ENCODE measurements at places on chromosomes 1 and 21.

GRCh38 chr1:10795276-10796021 lies 997 bp downstream of the CASZ1 start:
- peak; percentile 21 for DNase-seq

DNA sequence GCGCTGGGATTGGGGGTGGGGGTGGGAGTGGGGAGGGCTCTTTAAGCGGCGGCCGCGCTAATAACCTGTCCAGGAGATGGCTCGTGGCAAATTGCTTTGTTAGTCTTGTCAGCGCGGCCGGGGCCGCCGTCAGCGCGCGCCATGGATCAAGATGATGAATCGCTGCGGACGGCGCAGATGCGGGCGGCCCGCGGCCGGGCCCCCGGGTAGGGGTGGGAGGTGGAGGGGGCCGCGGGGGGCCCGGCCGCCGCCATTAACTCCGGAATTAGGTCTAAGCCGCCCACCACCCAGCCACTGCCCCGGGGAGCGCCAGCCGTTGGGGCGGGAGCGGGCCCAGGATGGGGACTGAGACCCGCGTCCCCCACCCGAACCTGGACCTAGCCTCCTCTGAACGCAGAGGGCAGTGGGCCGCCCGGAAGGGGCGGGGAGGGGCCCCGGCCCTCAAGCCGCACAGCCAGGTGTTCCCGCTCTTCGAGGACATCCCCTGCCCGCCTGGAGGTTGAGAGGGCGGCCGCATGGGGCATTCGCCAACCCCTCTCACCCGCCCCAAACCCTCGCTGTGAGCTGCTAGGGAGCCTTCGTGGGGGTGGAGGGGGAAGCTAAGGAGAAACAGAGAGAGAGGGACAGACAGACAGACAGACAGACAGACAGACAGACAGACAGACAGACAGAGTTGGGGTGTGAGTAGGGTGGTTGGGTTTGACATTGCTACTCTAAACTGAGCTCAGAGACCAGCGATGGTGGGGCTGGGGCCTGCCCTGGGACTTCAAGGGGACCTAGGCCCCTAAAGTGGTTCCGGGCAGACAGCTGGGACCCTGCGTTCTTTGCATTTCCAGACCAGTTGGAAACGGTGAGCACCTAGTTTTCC lies 3.8 kb upstream of the DMBX1 start:
- DNase-seq: no peak

GRCh38 chr1:38194472-38194871 lies 147.9 kb upstream of the POU3F1 start:
- DNase-seq: no peak

DNA sequence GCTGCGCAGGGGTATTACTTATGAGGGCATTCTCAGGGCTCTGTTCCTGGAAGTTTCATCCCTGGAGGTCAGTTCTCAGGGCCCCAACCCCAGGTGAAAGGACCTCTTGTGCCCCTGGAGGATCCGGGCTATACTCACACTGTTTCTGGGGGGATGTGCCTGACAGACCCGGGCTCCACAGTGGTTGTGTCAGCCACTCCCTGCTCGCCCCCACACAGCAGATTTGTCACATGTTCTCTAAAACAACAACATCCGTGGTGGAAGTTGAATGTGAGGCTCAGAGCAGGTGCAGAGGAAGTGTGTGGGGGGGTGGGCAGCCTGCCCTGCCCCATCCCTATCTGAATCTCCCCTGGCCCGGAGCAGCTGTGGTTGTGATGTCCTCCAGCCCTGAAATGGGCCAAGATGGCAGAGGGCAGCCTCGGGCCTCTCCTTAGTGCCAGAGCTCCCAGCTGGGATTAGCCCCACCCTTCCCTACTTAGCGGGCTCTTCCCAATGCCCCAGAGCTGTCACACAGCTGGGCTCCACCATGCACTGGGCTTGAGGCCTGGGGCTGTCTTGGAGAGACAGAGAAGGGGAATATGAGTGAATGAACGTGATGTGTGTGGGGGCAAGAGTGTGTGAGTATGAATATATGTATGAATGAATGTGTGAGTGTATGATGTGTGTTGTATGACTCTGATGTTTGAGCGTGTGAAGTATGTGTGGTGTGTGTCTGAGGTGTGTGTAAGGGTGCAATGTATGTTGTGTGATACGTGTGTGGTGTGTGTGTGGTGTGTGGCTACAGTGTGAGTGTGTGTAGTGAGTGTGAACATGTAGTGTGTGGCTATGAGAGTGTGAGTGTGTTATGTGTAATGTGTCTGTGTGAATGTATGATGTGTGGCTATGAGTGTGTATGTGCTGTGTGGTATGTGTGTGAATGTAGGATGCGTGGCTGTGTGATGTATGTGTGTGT lies 1.5 kb upstream of the FCMR start:
- no peak for DNase-seq

GRCh38 chr1:107776900-107777663 lies 187.9 kb downstream of the VAV3 start:
- no peak for DNase-seq

- no peak for DNase-seq
These were observed 21.0 kb upstream of the RAP1A start for GRCh38 chr1:111598544-111598943.

GRCh38 chr21:45819478-45820170 lies 161.9 kb upstream of the COL6A1 start:
- no peak for DNase-seq

DNA sequence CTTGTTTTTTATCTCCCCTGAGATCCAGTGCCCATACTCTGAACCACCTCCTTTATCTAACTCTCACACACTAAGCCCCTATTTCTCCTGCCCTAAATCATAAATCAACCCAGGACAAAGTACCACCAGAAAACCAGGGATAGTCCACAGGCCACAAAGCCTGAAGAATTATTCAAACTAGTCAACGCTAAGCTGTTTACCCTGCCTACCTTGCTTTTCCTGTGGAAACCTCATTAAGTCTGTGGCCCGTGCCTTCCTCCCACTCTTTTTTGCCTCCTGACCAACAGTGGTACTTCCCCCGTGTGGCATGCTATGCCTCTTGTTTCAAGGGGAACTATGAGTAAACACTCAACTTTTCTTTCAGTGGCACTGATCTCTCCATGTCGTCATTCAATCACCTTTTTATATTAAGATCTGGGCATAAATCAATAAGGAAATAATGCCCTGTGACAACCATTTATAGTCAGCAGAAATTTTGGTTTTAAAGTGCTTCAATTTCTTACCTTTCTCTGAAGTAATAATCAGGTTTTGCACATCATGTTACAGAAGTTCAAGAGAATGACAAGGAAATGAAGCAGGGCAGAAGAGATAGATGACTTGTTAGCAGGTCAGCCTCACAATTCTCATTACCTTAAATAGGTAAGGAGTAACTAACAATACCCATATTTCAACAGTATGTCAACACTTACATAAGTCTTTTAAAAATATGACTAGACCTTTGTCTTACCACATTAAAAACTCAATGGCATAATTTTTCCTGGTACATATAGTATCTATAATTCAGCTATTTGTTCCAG lies 32.1 kb downstream of the EYA3 start:
- DNase-seq: no peak

GRCh38 chr21:42836767-42837301 lies 42.5 kb downstream of the WDR4 start:
- DNase-seq: no peak

DNA sequence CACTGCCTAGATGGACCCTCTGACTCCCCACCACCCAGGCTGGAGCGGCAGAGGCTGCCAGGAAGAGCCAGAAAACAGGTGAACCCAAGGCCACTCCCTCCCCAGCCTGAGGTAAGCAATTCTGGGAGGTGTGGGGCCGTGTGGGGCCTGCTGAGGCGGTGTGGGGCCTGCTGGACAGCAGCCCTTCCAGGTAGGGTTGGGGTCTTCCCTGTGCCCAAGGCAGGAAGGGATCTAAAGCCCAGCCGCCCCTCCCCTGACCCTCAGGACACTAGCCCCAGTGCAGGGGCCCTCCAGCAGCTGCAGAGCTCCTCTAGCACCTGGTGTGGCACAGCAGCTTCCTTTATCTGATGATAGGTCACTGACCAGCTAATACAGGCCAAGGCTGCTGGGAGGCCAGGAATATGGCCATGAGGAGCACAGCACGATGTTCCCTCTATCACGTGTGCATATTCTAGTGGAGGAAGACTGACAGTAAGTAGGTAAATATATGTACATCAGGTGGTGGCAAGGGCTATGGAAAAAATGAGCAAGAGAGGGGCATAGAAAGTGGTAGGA lies 86.9 kb downstream of the IER5 start:
- no peak for DNase-seq

GRCh38 chr1:69528376-69528775 lies 39.3 kb upstream of the LRRC7 start:
- DNase-seq: no peak

GRCh38 chr21:31410499-31411131 lies 66.6 kb upstream of the TIAM1 start:
- DNase-seq: no peak

GRCh38 chr1:153805042-153805745 lies 30.0 kb downstream of the SLC27A3 start:
- DNase-seq: peak; percentile 77

DNA sequence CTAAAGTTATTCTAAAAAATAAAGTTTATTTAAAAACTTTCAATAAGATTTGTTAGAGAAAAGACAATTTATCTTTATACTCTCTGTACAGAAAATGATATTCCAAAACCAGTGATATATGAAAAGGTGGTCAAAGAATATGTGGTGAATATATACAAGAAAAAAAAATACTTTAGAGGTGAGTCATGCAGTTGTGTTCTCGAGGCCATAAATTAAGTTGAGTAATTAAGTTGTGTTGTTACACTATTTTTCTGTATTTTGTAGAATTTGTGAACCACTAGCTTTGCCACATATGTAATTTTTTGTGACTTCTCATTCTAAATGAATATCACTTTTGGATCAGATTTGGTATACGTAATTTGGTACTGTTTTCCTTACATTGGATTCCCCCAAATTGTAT lies 23.6 kb upstream of the DUSP10 start:
- DNase-seq: no peak

DNA sequence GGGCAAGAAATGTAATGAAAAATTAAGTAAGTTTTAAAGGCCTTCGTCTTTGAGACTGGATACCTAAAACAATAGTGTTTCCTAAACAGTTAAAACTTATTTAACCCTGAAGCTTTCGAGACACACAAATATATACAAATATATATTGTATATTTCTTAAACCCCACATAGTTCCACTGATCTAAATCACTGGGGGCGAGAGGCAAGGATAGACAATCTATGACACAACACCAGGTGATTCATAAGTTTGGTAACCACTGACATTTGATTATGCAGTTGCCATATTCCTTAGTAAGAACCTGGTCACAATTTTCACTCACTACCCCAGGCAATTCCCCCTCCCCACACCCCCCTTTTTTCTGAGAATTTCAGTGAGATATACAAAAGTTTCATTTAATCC lies 55.3 kb upstream of the BOLA1 start:
- DNase-seq: peak; percentile 78

- DNase-seq: peak; percentile 75
These were observed at the start of gene PIGV for GRCh38 chr1:26787706-26788514. TSS of gene PIGV (plus strand) at chr1:26787950. CDS start at chr1:26790816, 2,866 bp downstream.

DNA sequence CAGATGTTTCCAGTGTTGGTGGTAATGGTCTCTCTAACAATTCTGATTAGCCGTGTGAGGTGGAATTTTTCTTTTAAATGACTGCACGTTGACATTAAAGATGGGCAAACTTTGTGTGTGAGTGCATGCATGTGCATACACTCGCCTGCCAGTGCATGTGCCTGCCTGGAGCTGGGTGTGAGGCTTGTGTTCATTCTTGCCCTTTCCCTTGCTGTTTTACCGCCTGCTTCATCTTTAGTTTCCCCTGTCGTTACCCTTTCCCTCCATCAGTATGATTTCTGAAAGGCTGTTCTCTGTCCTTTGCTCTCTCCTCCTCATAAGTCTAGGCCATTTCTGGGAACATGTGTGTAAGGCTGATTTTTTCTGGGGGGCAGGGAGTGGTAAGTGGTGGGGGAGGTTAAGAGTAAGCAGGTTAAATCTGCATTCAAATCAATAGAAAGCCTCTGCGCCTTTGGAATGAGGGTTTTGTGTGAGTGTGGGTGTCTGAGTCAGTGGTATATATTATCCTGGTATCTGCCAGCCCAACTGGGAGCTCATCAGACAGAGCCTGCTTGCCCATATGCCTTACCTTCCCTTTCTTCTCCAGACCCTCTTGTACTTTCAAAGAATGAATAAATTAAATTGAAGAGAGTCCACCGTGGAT lies 112.5 kb downstream of the PBX1 start:
- DNase-seq: peak; percentile 35

DNA sequence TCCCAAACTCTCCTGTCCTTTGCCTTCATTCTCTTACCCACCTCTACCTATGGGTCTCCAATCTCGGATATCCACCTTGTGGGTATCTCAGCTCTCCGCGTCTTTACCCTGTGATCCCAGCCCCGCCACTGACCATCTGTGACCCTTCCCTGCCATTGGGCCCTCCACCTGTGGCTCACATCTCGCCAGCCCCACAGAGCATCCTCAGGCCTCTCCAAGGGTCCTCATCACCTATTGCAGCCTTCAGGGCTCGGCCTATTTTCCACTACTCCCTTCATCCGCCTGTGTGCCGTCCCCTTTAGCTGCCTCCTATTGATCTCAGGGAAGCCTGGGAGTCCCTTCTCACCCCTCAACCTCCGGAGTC lies 11.1 kb downstream of the BCAN start:
- no peak for DNase-seq

DNA sequence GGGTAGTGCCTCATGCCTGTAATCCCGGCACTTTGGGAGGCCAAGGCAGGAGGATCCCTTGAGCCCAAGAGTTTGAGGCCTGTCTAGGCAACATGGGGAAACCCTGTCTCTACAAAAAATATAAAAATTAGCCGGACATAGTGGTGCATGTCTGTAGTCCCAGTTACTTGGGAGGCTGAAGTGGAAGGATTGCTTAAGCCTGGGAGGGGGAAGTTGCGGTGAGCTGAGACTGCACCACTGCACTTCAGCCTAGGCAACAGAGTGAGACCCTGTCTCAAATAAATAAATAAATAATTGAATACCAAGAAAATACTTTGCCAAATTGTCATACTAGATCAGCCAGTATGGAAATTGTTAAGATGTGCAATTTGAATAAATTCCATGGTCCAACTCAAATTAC lies 5.9 kb upstream of the RBBP5 start:
- DNase-seq: no peak

DNA sequence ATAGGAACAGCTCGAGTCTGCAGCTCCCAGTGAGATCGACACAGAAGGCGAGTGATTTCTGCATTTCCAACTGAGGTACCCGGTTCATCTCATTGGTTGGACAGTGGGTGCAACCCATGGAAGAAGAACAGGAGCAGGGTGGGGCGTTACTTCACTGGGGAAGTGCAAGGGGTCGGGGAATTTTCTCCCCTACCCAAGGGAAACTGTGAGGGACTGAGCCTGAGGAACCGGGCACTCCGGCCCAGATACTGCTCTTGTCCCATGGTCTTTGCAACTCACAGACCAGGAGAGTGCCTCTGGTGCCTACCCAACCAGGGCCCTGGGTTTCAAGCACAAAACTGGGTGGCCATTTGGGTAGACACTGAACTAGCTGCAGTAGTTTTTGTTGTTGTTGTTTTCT lies 307.1 kb downstream of the AMY1C start:
- DNase-seq: no peak

DNA sequence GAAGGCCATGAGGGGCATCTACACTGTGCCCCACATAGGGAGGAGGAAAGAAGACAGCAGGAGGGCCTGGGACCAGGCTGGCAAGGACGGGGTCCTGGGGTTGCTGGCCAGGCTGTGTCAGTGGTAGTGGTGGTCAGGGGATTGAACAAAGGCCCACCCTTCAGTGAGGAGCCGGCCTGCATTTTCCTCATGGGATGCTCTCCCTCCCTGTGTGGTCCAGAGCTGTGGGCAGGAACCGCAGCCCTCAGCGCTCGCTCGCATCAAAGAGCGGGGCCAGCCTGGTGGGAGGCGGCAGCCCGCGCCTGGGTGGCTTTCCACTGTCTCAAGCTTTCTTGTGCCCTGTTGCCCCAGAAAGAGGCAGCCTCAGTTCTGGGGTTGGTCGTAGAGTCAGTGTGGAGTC lies 24.8 kb downstream of the LHX4 start:
- DNase-seq: no peak

Measured in iris pigment epithelial cell (primary cell).